Iris pigment epithelial cell (primary cell): ENCODE measurements at places on chromosomes 3 and 15.

GRCh38 chr15:73442968-73443367 is at the start of gene REC114:
Gene REC114, plus strand, starts transcription at chr15:73443164. Its CDS starts 22 bp downstream, at chr15:73443186.
- no peak for DNase-seq

DNA sequence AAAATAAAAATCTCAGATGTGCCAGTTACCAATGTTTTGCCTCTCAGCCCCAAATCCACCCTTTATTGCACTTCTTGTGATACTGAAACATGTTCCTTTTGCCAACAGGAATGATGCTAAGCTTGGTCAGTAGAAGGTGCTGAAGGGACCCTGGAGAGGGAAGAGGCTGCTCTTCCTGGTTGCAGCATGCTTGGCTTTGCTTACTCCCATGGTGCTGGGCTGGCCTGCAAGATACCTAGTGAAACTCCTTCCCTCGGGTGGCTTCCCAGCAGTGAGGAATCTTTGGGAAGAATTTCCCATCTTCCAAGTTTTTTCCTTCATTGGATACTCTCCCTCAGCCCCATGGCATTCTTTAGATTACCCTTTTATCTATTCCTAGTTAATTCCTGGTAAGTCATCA is 151.8 kb upstream of the TGFBR2 start:
- DNase-seq, result no peak

GRCh38 chr3:111311709-111312235 is 230.2 kb upstream of the CD96 start:
- DNase-seq, result peak; percentile 81

GRCh38 chr15:70453238-70453637 is 310.1 kb downstream of the UACA start:
- no peak for DNase-seq

GRCh38 chr15:60400944-60401343 is 3.2 kb upstream of the ANXA2 start:
- DNase-seq, result no peak

DNA sequence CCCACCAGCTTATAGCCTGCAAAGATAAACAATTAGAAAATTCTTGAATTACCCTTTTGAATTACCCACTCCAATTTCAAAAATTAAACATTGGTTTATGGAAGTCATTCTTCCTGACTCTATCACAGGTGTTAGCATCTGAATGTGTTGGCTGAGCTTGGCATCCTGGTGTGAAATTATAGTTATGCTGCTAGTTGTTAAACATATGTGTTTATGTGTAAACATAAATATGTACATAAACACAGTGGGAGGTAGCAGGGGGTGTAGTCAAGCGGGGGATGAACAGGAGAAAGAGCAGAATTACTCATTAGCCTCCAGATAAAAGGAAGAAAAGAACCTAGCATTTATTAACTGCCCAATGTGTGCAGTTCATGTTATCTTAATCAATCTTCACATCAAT is 530.2 kb downstream of the MCTP2 start:
- no peak for DNase-seq

DNA sequence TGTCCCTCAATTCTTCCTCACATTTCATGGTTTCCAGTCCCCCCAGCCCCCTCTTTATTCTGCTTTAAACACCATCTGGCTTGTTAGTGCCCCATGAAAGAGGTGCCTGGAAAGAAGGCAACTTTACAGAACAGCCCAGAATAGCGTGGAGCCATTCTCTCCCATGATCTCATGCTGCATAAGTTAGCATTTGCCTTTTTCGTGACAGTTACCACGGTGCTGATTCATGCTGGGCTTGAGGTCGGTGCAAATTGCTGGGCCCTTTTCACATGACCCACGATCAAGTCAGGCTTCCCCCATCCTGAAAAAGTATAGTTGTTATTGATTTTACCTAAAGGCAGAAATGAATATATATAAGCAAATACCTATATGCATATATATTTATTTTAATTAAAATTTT is 29.6 kb downstream of the SQOR start:
- peak; percentile 67 for DNase-seq

DNA sequence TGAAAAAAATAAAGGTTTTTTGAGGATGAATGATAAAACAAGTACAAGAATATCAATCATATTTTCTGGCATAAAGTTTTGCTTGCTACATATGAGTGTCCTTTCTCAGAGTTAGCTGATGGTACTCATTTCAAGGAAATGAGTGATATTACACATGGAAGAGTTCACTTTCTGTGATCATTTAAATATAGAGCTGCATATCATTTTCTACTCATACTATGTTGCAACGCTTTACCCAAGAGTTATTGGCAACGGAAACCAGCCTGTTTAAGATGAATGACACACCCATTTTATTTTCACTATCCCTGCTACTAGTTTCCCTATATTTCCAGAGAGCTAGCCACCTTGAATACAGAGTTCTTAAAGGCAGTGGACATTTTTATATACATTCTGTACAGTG is 35.4 kb upstream of the RBMS3 start:
- peak; percentile 24 for DNase-seq

- no peak for DNase-seq
Observed at GRCh38 chr3:112718516-112718915, 77.6 kb upstream of the CCDC80 start.

DNA sequence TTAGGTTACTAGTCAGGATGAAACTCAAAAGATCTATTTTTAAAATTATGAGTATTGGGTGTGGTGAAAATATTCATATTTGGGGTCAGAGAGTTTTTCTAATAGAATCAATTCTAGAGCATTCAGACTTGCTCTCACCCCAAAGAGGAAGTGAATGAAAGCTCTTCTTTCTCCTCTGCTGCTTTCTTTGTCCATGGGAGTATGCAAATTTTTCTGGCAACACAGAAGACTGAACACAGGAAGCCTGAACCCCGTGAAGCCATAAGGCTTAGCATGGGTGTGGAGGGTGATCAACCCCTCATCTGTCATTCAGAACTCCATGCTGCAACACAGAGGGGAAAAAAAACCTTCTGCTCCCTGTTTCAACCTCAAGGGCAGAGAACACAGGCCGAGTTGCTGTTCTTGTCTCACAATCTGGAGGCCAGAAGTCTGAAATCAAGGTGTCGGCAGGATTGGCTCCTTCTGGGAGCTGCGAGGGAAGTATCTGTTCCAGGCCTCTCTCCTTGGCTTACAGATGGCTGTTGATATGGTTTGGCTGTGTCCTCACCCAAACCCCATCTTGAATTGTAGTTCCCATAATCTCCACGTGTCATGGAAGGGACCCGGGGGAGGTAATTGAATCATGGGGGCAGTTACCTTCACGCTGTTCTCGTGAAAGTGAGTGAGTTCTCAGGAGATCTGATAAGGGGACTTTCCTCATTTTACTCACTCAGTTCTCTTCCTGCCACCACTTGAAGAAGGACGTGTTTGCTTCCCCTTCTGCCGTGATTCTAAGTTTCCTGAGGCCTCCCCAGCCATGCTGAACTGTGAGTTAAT is 33.7 kb upstream of the CD47 start:
- no peak for DNase-seq

DNA sequence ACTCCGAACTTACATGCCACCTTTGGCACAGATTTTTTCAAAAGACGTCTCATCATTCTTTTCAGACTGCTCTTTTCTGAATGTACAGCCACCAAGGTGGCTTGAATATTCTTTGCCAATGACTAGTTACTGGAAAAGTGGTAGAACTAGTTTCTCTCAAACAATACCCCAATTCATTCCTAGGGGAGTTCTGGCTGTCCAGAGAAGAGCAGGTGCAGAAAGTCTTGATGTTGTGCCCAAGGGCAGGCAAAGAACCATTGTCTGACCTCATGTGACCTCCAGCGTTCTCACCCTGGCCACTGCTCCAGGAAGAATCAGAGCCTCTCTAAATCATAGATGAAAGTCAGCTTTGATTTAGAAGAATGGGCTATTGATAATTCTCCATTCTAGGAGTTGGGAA is 5.5 kb downstream of the LMOD3 start:
- DNase-seq, result no peak

DNA sequence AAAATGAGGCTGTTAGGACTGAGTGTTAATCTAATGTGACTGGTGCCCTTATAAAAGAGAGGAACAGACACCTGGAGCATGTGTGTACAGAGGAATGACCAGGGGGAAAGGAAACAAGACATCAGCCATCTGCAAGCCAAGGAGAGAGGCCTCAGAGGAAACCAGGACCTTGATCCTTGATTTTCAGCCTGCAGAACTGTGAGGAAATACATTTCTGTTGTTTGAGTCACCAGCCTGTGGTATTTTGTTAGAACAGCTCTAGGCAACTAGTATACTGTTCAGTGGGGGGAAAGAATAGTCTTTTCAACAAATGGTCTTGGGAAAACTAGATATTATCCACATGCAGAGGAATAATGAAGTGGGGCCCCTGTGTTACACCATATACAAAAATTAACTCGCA is 80.6 kb downstream of the CCR1 start:
- peak; percentile 94 for DNase-seq

DNA sequence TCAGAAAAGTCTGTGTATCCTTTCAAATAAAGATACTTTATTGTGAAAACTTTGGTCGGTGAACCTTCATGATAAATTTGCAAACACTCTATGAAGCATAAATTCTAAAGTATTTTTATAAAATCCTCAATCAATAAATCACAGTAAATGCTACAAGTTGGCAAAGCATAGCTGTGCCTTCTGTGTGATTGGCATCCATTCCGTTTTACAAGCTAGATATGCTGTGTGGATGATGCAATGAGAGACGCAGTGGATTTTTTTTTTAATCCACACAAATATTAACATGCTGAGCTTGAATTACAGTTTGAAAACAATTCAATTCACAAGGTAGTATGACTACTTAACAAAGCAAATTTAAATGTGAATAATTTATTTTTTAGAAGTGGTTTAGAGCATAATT is 937.2 kb downstream of the ZPLD1 start:
- DNase-seq, result no peak

DNA sequence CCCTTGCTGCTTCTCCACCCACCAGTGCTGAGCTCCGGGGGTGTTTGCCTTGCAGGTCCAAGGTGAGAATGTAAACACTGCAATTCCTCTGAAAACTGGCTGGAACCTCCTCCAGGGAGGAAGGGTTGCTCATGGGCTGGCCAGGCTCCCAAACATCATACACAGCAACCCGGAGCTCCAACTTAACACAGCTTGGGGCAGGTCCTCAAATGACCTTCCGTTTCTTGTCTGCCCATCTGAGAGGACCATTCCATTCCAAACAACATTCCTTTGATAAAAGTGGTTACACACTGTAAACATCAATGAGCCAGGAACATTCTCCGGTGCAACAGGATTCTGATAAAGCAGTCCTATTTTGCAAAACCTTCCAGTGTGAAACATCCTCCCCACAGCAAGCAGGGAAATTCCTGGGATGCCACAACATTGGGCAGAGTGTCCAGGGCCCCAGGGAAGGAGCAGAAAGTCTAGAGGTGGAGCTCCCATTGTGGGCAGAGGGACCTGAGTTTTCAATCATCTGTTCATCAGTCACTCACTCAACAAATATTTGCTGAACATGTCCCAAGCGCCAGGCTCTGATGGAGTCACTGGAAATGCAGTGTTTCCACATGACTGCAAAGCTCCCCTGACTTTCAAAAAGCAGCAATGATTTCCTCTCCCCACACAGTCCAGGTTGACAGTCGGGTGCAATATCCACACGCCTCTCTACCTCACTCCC is 7.3 kb upstream of the HEG1 start:
- peak; percentile 97 for DNase-seq

DNA sequence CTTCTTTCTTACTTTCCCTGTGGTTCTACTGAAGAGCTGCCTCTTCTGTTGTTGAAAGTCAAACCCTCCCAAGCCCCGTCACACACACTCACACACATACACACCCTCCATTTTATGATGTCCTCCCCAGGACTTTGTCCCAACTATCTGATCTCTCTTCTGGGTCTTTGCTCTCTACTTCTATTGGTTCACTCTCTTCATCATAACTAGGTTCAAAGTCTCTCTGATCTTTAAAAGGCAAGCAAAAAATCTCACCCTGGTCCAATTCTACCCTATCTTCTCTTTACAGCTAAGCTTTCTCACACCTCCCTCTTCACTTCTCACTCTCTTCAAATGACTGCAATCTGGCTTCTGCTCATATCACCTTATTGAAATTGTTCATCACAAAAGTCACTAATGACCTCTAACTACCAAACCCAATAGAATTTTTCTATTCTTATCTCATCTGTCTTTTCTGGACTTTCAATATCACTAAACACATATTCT is 34.8 kb downstream of the LRRFIP2 start:
- no peak for DNase-seq

- no peak for DNase-seq
Observed at GRCh38 chr3:128276577-128277183, 123.4 kb downstream of the EEFSEC start.

DNA sequence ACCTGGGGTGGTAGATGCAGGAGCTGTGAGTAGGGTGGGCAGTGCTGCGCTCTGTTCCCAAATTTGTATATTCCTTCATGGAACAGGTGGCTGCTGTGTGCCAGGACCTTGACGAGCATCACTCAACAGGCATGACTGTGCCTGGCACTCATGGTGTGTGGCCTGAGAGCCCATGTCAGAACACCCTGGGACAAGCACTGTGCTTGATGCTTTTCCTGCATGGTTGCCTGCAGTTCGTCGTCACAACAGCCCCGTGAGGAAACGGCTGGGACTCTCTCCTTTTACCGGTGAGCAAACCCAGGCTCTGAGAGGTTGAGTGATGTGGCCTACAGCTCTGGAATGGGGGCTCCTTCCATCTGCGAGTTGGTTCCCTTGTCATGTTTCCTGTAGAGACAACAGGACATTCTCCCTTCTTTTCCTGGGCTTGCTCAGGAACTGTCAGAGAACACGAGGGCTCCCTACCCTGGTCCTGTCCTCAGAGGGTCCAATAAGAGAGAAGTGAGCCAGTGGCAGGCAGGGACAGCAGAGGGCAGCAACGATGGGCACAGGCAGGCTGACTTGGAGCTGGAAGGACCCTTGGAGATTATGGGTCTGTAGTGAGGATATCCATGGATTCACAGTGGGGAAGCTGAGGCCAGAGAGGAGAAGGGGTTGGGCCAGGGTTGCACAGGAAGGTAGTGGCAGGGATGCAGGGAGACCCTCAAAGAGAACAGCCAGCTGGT is 37.4 kb downstream of the PRKCD start:
- no peak for DNase-seq

DNA sequence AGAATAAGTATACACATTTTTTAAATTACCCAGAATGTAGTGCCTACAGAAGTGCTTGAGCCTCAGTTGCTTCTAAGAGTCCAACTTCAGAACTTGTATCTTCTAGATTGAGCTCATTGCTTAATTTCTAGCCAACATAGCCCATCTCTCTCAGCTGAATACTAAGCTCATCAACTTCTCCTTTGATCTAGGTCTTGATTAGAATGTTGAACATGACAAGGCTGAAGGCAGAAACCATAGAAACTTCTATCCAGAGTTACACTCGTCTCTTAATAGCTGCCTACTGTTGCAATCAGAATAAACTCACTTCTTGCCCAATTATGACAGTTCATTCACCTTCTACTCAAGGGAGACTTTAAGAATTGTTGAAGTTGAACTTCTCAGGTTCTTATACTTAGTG is 327.3 kb upstream of the THBS1 start:
- no peak for DNase-seq

DNA sequence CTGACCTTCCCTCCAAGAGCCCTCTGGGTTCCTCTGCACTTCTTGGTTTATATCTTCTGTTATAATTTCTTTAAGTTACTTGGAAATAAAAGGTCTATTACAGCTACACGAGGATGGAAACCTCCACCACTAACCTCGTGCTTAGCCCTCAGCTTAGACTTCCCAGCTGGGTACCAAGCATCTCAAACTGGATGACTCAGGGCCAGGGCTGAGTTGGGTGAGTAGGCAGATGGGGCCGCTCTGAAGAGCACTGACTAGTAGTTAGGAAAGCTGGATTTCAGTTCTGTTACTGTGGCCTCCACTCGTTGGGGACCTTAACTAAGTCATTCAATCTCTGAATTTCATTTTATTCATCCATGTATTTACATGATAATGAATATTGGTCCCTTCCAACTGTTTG is 1036.6 kb downstream of the IGSF11 start:
- DNase-seq, result peak; percentile 5

GRCh38 chr15:83970295-83970890 is 265.2 kb upstream of the GOLGA6L4 start:
- DNase-seq, result no peak
